GM23338 (cell line): ENCODE measurements at places on chromosomes 7 and 10. TPM values are rescaled to one million over a fixed set of nuclear protein-coding genes. Genes with fewer than 3 reads are reported as not detected.

FOXP2 gene
- 0.03 and 0.31 TPM in 2 replicates for polyA plus RNA-seq

TEX36 gene
- not detected in 2 replicates for polyA plus RNA-seq

ZNF488 gene
- polyA plus RNA-seq = 1.7 and 2.5 TPM in 2 replicates

ARL5B gene
- polyA plus RNA-seq = 21.5 and 22.8 TPM in 2 replicates

OR6V1 gene
- not detected in 2 replicates for polyA plus RNA-seq

C10orf53 gene
- polyA plus RNA-seq = not detected in 2 replicates

IL2RA gene
- not detected in 2 replicates for polyA plus RNA-seq

ATOH7 gene
- polyA plus RNA-seq = 0.23 TPM in 1 of 2 replicates, not detected in the other

ACTL6B gene
- polyA plus RNA-seq = 2.5 and 3.5 TPM in 2 replicates

OR2A7 gene
- 1.7 and 3.2 TPM in 2 replicates for polyA plus RNA-seq

SPACDR gene
- polyA plus RNA-seq = 0.42 TPM in 1 of 2 replicates, not detected in the other

DNA sequence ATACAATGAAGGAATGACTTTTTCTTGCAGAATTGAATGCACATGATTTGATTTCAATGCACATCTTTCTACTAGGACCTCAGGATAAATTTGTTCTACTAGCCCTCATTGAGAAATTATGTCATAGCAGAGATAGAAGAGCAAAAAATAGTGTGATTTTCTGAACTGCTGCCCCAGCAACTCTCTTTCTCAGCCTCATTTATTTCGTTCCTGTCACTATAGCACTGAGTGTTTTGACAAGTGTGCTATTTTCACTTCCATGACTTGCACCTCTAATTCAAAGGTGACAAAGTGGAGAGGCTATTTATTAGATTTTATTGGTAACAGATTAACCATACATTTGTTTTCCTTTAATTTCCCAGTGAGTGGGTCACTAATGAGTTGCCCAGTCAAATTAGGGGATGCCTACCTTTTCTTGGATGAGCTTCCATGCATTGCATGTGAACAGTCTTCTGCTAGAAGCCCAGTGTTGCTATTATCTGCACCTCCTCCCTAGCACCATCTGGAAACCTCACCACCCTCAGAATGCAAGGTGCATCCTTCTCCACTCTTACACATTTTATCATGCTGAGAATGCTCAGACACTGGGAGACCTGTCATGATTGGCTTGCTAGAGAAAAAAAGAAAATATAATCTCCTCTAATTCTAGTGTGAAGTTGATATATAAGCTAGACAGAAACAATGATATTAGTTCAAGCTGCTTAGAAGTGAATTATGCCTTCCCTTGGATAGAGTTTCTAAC lies 119.6 kb upstream of the CTTNBP2 start:
- DNase-seq = no peak

- no peak for DNase-seq
These were observed 70.5 kb upstream of the INSIG1 start for GRCh38 chr7:155227004-155227787.

- DNase-seq = no peak
These were observed 35.6 kb downstream of the UNCX start for GRCh38 chr7:1268076-1268815.

DNA sequence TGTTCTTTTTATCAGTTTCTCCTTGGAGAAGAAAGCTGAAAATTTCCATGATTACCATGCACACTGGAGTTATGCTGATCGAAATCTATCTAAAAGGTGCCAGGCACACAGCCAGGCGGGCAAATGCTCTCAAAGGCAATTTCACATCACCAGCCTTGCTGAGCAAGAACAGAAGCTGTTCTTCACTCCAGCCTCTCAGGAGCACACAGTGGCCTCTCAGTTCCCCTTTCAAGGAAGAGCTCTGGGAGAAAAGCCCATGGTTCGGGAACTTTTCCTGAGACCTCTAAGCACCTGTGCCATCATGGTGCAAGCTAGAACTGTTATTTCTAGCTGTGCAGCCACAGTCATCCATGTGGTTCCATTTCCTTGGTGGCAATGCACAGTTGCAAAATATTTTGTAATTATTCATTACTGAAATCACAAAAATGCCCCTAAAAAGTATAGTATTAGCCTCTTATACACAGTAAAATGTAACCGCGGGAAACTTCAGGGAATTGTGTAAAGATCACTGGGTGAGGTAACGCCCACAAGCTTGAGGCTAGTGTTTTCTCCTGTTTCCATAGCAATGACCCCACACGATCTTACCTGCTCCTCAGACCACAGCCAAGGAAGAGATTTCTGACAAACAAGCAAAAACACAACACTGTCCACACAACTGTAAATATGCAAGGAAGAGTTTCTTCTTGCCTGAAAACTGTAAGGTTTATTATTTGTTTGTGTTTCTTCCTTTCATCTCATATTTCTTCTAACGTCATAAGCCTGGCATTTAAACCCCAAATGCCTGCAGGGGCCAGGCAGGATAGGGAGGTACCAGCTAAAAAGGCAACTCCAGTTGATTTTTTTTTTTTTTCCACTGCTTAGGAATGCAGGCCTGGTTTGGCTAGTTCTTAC lies 121.2 kb downstream of the FAM107B start:
- peak; percentile 82 for DNase-seq

DNA sequence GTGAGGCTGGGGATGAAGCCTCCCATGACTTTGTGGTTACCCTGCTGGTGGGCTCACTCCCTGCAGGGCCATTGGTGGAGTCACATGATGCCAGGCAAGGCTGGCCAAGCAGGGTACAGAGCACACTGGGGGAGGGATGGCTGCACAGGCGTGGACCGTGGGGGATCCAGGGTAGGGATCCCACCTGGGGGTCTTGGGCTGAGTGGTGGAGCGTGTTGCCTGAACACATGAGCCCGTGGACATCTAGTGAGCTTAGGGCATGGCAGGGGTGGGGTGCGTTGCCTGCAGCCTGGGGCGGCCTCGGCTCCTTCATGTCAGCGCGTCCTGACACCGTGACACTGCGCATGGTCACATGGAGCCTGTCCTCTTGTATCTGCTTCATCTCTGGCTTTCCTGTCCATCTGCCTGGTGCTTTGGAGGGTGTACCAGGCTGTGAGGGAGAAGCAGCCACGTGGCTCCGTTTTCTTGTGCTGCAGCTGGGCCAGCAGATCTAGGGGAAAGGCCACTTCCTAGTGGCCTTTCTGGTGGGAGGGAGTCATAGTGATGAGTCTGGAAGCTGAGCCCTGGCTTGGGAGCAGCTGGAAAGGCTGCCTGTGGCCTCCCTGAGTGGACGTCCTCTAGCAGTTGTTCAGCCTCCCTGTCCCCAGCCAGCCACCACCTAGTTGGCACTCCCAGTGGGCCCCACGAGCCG lies 96.2 kb downstream of the LHPP start:
- DNase-seq = no peak

DNA sequence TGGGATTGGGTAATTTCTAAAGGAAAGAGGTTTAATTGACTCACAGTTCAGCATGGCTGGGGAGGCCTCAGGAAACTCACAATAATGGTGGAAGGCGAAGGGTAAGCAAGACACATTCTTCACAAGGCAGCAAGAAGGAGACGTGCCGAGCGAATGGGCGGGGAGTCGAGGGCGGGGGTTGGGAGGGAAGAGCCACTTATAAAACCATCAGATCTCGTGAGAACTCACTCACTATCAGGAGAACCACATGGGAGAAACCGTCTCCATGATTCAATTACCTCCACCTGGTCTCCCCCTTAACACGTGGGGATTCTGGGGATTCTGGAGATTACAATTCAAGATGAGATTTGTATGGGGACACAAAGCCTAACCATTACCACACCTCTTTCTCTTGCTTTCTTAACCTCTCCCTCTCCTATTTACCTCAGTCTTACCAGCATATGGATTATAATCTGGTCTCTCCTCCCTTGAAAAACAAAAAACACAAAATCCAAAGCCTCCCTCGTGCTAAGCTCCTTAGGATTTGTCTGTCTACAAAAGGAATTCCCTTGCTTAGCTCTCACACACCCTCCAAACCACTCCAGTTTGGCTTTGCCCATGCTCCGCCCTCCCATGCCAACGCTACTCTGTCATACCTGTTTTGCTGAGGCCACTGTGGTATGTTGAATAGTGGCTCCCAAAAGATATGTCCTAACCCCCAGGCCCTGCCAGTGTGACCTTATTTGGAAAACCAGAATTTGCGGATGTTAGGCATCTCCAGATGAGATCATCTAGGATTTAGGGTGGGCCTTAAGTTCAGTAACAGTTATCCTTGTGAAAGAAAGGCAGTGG lies 19.6 kb upstream of the EFCAB10 start:
- peak; percentile 45 for DNase-seq

DNA sequence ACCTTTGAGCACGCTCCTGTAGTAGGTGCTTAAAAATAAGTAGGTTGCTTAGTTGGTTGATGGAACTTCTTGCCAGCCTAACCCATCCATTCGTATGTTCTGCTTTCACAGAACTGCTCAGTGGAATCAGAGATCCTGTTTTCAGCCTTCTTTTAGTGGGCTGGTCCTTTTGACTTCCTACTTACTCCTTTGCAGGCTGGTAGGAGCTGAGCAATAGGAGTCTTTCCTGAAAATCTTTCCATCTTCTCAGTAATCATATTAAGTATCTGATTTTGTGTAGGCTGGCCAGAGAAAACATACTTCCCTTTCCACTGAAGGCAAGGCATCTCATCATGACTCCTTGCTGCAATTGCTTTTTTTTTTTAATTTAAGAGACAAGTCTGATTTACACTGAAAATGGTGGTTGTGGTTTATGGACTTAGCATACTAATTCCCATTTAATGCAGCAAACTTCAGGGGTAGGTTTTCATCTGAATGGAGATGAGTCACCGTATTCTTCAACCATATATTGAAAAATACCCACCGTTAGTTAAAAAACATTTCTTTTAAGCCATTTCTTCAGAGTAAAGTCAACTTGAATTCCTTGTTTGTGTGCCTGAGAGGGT lies 208.0 kb downstream of the ZNF365 start:
- DNase-seq = no peak

DNA sequence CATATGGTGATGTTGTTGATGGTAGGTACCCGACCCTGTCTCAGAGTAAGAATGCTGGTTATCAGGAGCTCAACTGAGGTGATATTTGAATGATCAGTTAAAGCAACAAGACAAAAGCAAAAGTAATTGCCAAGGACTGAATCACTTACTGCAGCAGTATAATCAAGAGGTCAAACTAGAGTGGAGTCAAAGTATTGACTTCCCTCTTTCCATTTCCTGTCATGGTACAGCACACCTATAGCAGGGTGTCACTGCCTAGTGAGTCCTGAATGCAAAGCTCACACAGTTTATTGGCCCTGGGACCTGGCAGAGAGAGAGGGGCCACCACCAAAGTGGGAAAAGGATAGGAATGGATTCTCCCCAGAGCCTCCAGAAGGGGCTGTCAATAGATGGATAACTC lies 886.1 kb upstream of the SORCS1 start:
- no peak for DNase-seq

DNA sequence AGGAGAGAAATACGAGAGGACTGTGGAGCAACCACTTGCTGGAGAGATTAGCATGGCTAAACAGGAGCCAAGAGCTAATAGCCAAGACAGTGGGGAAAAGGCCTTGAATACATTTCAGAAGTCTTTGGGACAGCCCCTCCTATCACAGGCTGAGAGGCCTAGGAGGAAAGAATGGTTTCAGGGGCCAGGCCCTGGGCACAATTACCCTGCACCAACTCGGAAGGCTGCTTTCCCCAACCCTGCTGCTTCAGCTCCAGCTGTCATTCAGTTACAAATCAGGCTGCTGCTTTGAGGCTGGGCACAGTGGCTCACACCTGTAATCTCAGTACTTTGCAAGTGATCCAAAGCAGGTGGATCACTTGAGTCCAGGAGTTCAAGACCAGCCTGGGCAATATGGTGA lies 32.0 kb upstream of the SLC35G1 start:
- no peak for DNase-seq

DNA sequence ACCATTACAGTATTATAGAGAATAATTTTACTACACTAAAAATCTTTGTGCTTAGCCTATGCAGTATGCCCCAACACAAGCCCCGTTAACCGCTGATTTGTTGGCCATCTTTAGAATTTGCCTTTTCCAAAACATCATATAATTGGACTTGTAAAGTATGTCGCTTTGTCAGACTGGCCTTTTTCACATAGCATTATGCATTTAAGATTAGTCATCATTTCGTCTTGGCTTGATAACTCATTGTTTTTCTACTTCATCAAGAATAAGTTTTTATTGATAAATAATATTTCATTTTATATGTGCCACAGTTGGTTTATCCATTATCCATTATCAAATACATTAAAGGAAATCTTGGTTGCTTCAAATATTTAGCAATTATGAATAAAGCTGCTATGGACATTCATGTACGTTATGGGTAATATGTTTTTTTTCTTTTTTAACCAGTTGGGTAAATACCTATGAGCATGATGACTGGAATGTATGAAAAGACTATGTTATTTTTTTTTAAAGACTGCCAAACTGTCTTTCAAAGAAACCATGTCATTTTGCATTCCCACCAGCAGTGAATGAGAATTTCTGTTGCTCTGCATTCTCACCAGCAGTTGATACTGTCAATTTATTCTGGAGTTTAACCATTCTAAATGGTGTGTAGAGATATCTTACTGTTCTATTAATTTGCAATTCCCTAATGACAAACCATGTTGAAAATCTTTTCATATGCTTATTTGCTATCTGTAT lies 273.1 kb upstream of the KCND2 start:
- DNase-seq = no peak

- DNase-seq = no peak
These were observed 74.6 kb upstream of the EGFR start for GRCh38 chr7:54944179-54944578.

GRCh38 chr7:116164552-116165306 lies 45.6 kb upstream of the TES start:
- no peak for DNase-seq

- DNase-seq = no peak
These were observed 60.3 kb downstream of the USP6NL start for GRCh38 chr10:11551104-11551503.

DNA sequence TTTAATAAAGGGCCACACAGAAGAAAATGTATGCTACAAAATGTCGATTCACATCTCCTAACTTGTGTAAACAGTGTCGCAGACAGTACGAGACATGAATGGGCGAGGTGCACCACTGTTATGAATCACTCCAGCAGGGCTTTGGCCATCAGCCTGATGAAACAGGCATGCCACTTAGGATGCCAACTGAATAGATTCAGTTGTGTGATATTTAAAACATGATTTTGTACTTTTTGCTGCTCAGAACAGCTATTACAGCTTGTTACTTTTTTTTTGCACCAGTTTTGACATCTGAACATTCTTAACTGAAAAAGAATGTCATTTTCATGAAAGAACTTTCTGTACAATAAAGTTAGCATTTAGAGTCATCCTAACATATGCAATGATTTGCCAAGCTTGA lies 138.1 kb downstream of the VTI1A start:
- DNase-seq = no peak

GRCh38 chr10:76576276-76576962 lies 1061.2 kb downstream of the KCNMA1 start:
- DNase-seq = no peak

GRCh38 chr10:1163204-1163660 lies 107.0 kb downstream of the WDR37 start:
- no peak for DNase-seq
